GM13976 (cell line): ENCODE measurements at places on chromosomes 12 and 14.

DNA sequence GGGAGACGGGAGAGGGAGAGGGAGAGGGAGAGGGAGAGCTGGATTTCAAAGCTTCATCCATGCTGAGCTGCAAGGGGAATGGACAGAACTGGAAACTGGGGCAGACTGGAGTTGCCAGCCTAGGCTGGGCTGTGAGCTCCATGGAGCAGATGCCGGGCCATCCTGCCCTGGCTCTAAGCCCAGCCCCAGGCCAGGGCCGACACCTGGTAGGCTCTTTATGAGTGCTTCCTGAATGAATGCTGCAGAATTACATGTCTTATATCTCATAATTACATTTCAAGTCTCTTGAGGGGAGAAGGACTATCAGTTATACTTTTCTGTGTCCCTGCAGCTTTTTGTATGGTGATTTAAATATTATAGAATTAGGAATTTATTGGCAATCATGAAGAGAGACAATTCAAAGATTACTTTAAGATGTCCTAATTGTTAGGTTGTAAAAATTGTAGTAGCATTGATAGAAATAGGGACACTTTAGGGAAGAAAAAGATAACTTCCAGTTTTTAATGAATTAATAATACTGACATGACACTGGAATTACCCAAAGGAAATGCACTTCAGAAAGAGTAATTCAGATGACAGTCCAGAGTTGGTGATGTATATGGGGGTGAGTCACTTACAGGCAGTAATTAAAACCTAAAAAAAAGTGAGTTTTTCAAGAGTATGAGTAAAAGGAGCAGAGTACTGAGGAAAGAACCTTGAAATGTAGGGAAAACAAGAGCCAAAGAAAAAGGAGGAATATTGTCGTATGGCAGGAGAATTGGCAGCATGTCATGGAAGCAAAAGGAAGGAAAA lies 29.0 kb downstream of the SCYL2 start:
- no peak for DNase-seq

DNA sequence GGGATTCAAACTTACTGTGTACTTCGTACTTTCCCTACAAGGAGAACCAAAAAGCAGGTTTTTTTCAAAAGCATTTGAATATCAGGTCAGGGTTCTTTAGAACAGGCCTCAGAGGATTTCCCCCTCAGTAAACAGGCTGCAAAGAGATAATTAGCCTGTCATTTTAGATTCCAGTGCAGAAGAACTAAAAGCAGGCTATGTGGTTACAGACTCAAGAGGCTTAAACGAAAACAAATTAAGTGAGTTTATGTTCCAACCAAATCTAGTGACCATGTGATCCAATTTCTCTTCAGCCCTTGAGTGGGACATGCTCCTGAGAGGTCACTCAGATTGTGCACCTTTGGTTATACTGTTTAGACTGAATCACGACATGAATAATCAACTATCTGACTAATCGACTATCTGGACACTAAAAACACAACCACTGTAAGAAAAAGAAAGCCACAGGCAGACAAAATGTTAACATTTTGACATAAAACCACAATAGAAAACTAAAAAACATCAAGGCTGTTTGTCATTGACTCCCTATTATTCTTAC lies 4.5 kb downstream of the TMED8 start:
- DNase-seq, result peak; percentile 60

DNA sequence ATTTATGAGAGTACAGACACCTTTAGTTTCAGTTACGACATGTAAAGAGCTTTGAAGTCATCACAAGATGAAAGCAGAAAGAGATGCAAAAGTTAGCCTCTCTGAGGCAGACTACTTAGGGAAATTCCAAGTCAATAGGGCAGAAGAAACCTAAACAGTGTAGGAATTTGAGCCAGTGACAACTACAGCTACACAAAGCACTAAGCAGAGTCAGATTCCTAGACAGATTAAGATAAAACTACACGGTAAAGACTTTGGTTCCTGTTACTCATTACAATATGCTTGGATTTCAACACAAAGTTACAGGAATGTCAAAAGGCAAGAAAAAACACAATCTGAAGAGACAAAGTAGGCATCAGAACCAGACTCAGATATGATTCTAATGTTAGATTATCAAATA lies 1302.3 kb downstream of the FSCB start:
- DNase-seq, result no peak

DNA sequence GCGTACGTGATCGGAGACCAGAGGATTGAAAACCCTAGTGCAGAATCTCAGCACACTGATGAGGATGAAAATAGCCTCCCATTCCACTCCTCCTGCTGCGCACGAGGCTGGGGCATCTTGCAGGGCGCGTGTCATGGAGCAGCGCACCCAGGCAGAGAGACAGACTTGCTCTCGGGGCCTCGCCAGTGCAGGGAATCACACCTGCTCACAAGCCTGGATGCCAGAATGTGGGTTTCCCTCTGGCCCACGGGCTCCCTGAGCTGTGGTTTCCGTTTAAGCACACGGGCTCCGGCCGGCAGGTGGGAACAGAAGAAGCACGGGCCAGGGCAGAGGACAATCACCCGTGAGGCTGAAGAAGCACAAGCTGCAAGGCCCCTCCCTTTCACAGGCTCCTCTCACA lies 2.0 kb downstream of the FGF6 start:
- DNase-seq, result peak; percentile 9

- no peak for DNase-seq
Measured at GRCh38 chr12:19546027-19546426, 106.7 kb downstream of the AEBP2 start.

- no peak for DNase-seq
Measured at GRCh38 chr12:25797386-25797785, 161.1 kb upstream of the RASSF8 start.

DNA sequence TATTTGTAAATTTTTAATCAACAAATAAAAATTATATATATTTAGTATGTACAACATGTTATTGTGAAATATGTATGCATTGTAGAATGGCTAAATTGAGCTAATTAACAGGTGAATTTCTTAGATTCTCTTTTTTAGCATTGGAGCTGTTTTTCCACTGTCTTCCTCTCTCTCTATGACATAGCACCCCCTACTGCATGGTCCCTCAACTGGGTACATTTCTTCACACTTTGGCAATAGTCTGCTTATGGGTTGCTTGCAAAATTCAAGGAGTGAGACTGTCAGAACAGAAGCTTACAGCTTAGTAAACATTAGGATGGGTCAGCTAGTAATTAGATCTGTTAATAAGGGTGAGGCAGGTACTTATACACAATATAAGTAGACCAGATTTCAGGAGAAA lies 658.5 kb upstream of the MGAT4C start:
- DNase-seq, result peak; percentile 31

GRCh38 chr14:51513281-51513680 lies 138.4 kb upstream of the FRMD6 start:
- DNase-seq, result no peak

DNA sequence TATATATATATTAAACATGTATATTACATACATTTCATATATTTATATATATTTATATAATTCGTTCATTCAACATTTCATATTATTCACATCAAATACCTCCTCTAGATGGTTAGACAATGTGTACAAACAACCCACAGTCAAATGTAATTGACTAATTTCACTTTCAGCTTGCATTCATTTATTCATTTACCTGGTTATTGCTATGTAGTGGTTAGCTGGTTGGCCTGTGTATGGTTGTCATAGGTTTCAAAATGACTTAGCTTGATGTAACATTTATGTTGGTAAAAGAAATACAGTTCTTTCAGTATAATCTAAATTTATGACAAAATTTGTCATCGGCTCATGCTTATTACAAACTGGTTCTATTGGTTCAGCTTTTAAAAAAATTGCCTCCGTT lies 389 bp downstream of the OR4K13 start:
- no peak for DNase-seq

GRCh38 chr12:46269429-46270241 lies 792 bp upstream of the SLC38A1 start:
- peak; percentile 74 for DNase-seq

DNA sequence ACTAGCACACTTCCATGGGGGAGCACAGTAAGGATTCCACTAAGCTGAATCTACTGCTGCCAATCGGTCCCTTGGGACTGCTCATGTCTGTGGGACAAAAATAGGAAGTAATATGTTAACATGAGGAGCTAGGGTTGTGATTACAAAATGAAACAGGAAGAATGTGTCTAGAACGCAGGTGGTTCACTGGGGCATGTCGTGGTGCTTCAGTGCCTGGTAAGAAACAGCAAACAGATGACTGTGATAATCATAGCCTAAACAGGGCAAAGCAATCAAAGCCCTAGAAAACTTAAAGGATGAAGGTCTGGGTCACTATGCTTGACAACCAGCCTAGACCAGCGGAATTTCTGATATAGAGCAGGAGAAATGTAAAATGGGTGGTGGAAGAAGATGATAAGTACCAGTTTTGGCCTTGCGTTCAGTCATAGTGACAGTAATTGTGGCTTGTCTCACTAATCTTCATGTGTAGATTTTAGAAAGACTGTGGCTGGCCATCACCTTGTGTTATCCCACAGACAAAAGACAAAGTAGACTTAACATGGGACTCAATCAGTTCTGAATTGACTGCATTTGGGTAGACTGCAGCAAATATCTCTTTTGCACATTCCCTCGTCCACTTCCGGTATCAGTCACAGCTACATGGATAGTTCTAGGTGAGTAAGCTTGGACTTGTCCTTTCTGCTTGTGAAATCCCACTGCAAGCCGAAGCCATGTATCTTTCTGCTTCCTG lies 51.4 kb downstream of the WASHC3 start:
- DNase-seq, result peak; percentile 42

GRCh38 chr14:91125271-91125660 lies 11.4 kb downstream of the DGLUCY start:
- DNase-seq, result no peak

GRCh38 chr12:5745251-5745888 lies 199.7 kb downstream of the ANO2 start:
- peak; percentile 56 for DNase-seq

DNA sequence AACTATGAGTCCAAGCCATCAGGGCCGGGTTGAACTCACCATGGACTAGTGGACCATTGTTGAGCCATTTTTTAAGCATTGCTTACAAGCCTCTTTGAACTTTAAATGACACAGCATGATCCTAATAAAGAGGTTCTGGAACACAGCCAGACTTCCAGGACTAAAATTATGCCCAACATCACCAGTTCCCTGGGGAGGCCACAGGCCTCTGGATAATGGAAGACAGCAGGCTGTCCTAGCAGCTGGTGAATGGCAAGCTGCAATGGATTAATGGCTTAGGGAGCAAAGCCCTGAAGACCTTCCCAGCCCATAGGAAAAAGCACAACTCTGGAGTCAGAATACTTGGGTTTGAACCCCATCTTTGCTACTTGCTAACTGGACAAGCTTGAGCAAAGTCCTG lies 71.3 kb downstream of the FLRT2 start:
- DNase-seq, result no peak

DNA sequence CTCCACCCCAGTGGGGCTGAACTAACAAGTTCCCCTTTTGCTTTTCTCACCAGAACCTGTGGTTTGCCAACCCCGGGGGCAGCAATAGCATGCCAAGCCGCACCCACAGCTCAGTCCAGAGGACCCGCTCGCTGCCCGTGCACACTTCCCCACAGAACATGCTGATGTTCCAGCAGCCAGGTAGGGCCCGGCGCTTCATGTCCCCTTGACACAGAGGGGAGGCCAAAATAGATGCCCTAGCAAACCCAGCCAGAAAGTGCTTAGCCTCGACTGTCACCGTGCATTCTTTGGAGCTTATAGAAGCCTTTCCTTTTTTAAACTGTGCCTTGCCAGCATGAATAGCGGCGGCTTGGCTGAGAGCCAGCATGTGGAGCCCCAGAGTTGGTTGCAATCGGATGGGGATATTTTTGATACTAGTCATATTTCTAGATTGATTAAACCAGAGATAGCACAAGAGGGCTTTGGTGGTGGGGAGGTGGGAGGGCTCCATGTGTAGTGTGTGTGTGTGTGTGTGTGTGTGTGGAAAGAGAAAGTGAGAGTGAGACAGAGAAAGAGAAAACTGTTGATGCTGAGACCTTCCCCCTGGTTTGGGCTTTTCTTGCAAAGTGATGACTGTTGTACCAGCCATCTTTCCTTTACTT lies 126.1 kb downstream of the GCH1 start:
- peak; percentile 62 for DNase-seq

- no peak for DNase-seq
Measured at GRCh38 chr14:39890026-39890425, 457.8 kb upstream of the FBXO33 start.

GRCh38 chr14:90062127-90062794 lies 467 bp downstream of the KCNK13 start:
- peak; percentile 51 for DNase-seq
